IMR-90 (cell line): ENCODE measurements at places on chromosomes 2 and 18.

- DNase-seq: peak; percentile 92
These were observed 6.0 kb upstream of the ROCK1 start for GRCh38 chr18:21117409-21118131.

DNA sequence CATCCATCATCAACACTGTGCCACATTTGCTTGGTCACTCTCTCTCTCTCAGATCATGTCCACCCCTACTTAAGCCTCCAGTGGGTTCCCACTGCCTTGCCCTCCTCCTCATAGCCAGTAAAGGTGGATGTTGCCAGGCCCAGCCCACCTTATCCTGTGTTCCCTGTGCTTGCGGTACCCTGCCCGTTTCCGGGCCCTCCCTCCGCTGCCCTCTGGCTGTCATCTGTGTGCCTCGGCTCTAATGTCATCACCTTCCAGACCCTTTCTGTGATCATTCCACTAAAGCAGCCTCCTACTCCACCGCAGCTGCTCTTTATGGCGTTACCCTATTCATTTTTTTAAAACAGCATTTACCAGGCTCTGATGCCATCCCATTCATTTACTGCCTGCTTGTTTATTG lies 305.7 kb upstream of the SKOR2 start:
- no peak for DNase-seq

GRCh38 chr2:215680605-215681598 lies 245.0 kb upstream of the FN1 start:
- DNase-seq: peak; percentile 87

DNA sequence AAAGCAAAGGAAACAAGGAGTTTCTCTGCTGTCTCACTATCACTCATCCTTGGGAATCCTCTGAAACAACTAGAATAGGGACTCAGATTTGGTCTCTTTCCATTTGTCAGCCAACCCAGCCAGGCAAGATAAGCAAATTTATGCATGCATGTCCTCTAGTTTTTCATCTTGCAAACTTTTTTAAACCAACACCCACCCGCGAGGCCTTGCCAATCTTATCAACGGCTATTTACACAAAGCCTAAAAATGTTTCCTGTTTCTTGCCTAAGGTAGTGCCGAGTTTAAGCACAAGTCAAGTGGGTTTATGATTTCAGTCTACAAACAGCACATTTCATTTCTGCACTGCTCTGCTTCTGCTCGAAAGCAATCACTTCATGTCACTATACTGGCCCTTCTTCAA lies 240.9 kb downstream of the STK39 start:
- DNase-seq: no peak

DNA sequence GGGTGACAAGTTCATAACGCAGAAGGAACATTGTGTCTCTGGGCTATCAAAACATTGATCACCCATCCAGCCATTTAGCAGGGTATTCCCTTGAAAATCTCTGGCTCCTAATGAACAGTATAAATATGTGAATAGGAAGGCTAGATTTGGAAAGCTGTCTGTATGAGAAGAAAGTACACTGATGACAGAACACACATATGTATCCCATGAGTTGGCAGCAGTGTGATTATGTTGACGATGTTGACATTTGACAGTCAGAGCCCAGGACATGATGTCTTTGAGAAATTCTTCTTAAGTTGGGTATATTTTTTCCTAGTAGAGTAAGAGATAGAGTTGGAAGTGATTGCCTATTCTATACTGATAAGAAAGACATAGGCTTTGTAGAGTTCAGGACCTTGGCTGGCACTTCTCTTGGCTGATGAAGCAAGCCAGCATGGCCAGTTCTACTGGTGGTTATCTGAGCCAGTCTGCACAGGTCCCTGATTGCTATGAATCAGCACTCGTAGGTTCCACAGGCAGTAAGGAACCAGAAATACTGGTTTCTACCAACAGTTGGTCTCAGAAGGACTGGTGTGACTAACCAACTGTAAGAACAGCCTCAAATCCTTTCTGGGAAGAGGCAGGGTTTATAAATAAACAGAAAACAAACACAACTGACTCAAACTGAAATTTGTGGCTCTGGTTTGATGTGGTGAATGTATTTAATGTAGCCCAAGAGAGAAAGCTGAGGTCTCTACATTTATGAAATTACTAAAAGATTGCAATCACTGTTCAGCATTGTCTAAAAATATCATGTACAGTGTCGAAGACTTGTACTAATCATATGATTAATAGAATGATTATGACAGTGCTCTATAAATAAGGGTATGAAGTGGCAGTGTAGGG lies 43.9 kb upstream of the RAPH1 start:
- DNase-seq: peak; percentile 84
